AG09309 (cell line): ENCODE measurements at places on chromosomes 4 and X.

DNA sequence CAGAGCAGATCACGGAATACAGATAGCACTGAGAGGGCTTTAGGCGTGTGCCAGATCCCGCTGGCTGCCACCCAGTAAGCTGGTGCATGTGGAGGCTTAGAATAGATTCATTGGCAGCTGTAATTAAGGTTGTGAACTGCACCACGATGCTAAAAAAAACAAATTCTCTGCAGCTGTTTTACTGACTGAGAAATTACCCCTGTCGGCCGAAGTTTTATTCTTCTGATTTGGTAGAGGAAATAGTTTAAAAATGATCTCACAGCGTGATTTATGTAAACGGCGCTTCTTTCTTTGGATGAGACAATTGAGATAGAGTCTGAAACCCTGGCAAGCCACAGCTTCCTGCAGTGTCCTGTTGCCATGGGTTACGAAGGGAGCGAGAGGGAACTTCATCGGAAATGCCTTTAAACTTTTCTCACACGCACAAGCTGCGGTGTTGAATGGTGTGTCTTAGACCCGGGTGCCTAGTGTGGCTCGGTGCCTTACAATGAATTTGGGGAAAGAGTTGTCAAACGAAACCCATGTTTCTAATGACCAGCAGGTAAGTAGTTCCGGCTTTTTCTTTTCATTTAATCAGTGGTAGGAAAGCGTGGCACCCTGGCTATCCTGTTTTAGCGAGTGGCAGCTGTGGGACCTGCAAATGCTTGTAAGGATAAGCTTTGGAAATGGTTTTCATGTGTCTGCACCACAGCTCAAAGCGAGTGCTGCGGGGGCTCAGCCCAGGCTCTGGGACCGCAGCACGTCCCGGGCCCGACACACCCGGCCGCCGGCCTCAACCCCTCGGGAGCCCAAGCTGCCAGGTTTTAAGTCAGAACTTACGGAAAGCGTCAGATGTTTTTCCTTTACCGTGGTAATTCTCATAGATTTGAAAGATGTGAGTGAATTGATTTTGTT, 71.7 kb upstream of the HGFAC start:
- DNase-seq = peak; percentile 80

DNA sequence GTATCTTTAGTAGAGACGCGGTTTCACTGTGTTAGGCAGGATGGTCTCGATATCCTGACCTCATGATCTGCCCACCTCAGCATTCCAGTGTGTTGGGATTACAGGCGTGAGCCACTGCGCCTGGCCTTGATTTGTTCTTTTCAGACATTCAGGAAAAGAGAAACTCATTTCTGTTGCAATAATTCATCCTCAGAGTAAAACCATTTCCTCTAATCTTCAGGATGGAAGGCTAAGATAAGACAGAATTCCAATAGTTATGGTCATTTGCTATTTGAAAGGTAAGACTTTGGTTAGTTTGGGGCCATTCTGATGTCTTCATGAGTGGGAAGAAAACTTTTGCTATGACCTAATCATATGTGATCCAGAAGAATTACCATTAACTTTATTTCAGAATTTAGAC, 83.0 kb downstream of the LRP2BP start:
- DNase-seq = no peak

GRCh38 chr4:68373513-68373912, 23.6 kb upstream of the YTHDC1 start:
- DNase-seq = no peak

- no peak for DNase-seq
These were observed 128.2 kb upstream of the OTUD4 start for GRCh38 chr4:145308598-145308997.

DNA sequence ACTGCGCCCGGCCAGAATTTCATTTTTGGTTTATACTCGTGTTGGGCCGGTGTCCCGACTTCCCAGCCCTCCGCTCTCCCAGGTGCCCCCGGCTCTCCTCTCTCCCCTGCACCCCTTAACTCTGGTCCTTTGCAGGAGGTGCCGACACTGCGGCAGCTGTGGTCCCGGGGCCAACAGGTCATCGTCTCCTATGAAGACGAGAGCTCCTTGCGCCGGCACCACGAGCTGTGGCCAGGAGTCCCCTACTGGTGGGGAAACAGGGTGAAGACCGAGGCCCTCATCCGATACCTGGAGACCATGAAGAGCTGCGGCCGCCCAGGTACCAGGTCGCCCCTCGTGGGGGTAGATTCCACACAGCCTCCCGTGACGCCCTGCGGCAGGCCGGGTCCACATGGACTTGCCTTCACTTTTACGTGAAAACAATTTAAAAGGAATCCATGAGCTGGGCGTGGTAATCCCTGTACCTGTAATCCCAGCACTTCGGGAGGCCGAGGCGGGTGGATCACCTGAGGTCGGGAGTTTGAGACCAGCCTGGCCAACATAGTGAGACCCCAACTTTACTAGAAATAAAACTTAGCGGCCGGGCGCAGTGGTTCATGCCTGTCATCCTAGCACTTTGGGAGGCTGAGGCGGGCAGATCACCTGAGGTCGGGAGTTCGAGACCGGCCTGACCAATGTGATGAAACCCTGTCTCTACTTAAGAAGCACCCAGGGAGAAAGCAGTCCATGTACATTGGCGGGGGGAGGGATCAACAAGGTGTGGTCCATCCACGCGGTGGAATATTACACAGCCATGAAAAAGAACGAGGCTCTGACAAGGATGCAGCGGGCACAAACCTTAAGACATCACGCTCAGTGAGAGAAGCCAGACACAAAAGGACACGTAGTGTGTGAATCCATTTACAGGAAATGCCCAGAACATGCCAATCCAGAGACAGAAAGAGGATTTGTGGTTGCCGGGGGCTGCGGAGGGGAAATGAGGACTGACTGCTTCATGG, 12.0 kb downstream of the PLCXD1 start:
- no peak for DNase-seq

DNA sequence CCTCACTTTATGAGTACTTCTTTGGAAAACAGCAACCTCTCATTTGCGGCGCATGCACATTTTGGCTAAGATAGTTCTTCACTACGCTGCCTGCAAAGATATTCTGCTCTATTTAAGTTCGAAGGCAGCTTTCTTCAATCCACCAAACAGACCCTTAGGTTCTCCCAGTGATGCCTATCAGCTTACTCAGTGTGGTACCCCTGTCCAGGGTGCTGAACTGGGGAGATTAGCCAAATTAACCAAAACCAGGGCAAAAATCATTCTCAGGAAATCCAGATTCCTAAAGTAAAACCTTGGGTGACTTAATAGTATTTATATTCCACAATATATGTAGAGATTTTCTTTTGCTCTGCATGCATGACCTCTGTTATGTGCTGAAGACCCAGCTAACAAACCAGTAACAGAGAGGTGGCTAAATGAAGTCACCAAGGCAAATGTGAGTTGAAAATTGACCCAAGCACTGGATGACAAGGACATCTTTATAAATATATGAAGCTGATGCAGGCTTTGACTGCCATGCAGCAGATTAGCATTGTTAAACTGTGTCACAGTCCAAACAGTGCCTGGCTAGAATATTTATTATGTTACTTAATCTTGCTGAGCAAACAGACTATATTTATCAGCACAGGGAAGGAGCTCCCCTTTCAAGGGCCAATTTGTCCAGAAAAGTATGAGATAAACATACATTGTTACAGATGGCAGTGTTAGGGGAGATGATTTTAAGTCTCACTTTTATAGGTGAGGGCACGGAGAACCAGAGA, 418.2 kb downstream of the STIM2 start:
- DNase-seq = peak; percentile 10

DNA sequence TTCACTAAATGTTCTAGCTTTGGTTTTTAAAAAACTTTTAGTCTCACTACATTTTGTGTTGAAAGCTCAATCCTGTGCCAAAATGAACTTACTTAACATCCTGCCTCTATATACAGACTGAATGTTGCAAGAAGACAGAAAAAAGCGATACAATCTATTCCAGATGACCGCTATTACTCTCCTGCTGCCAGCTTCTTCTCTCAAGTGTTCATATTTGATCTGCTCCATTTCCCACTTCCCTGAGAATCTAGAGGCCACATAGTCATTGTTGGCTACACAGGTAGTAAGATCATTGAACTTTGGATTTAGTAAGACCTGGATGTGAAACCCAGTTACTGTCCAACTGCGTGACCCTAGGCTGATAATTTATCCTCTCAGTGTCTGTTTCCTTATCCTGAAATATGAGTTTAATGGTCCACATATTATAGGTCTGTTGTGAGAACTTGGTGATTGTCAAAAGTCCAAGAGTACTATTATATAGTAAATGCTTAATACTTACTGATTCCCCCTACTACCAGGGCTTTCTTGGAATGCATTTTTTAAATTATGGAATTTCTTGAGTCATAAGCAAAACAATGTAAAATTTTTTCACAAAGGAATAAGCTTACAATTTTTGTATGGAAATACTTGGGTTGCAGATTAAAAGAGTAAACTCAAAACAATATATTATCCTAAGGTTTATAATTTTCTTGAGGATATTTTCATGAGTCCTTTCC, 976.8 kb upstream of the ADGRL3 start:
- no peak for DNase-seq

GRCh38 chr4:37224854-37225253, 19.7 kb upstream of the NWD2 start:
- no peak for DNase-seq

- DNase-seq = no peak
These were observed 187.3 kb upstream of the RASGEF1B start for GRCh38 chr4:81659051-81659450.

DNA sequence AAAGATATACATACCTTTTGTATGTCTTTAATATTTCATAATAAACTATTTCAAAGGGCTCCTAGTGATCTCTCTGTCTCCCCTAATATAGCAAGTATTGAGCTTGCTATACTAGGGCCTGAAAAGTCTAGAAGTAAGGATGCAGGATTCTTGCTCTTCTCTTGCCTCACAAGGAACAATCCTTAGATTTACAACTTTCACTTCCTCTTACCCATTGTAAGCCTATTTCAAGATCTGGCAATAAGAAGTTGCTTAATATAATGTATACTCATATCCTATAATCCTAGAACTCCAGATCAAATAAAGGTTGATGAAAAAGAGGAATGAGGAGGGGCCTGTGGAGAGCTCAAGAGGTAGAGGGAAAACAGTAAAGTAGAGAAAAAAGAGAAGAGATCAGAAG, 40.8 kb upstream of the CHRDL1 start:
- DNase-seq = no peak

GRCh38 chrX:73847991-73848390, 285.0 kb downstream of the CHIC1 start:
- DNase-seq = no peak

DNA sequence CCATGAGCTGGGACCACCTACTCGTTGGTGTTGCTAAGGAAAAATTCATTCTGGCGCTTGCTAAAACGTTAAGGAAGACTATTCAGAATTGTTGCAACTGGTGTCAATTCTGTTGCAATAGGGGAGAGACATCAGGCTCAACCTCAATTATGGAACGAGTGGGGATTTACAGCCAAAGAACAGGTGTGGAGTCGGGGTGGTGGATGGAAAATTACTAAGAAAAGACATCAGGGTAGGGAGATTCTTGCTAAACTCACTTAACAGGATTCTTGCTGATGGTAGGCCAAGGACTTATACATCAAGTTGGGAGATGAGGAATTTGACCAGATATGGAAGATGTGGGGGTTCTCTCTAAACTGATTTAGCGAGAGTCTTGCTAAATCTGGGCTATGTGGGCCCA, 139.7 kb downstream of the TENM3 start:
- DNase-seq = no peak

DNA sequence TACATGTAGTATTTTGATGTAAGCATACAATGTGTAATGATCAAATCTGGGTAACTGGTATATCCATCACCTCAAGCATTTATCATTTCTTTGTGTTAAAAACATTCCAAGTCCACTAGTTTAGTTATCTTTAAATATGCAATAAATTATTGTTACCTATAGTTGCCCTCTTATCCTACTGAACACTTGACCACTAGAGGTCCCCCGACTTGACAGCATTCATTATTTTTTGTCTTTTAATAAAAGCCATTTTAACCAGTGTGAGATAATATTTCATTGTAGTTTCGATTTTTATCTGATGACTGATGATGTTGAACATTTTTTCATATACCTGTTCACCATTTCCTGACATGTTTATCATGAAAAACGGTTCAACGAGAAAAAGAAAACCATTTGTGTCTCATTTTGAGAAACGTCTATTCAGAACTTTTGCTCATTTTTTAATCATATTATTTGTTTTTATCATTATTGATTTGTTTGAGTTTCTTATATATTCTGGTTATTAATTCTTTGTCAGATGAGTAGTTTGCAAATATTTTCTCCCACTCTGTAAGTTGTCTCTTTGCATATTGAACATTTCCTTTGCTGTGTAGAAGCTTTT, 199.0 kb upstream of the CXXC4 start:
- no peak for DNase-seq

DNA sequence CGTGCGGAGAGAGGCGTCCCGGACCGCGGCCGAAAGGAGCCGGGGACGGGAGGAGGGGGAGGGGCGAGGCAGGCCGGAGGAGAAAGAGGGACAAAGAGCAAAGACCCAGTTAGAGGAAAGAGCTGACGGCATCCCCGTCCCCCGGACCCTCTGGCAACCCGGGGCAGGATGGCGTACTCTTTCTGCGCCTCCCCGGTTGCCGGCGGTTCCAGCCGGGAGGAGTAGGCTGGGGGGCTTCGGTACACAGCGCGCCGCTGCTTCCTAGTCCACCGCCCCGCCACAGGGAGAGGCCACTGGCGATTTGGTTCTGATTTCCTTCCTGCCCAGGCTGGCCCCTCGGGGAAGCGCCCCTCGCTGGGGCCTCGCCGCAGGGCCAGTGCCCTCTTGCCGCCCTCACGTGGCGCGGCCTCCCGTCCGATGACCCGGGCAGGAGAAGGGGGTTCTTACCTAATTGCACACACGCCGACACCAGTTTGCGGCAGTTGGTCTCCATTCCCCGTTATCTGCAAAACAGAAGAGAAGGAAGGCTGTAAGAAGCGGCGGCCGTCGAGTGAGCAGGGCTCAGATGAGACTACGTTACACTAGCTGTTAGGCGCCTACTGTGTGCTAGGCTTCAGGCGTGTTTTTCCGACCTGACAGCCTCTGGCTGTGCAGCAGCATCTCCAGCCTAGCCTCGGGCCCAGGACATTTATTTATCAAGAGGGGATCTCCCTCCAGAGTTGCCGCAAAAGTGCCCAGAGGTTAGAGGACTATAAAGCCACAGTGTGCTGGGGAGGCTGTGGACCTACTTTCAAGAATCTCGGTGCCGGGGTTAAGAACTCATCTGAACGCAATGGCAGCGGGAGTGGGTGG, 9.9 kb upstream of the PITX2 start:
- no peak for DNase-seq

DNA sequence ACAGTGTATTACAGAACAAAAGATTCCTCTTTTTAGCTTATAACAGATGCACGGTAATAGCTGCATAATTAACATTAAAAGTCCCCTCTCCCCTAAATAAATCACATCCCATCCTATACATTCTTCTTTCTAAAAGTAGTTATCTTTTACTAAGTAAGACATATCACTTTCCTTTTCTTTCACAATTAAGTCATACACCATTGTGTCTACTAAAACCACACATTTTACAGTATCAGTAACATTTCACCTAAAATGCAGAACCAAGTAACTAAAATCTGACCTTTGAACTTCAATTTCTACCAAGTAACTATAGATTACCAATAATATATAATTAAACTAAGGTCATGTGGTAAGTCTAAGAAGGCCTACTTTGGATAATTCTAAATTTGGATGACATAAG, 14.2 kb downstream of the DHX15 start:
- DNase-seq = no peak

- DNase-seq = no peak
These were observed 92.3 kb upstream of the TLL1 start for GRCh38 chr4:165780735-165781134.
